ENCODE measurements at places on chromosomes 4 and X.

DNA sequence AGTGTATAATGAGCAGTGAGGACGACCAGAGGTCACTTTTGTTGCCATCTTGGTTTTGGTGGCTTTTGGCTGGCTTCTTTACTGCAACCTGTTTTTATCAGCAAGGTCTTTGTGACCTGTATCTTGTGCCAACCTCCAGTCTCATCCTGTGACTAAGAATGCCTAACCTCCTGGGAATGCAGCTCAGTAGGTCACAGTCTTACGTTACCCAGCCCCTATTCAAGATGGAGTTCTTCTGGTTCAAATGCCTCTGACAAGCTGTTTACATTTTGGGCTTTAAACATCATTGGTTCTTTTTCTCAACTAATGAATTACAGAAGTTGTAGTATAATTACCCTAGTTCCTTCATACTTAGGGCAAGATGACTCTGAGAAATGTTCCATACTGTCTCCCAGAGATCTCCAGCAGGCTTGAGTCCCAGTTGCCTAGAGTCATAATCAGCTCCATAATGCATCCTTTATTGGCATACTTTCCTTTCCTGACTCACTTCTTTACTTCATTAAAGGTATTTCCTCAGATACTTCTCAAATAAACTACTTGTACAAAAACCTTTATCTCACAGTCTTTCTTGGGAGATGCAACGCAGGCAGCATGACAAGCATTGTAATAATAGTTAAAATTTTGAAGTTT lies 136.5 kb downstream of the KDM6A start:
- DNase-seq, result no peak

GRCh38 chr4:55409468-55410171 lies 13.9 kb downstream of the TMEM165 start:
- DNase-seq, result peak; percentile 36

- no peak for DNase-seq
Measured at GRCh38 chr4:2424581-2424980, 5.8 kb downstream of the CFAP99 start.

DNA sequence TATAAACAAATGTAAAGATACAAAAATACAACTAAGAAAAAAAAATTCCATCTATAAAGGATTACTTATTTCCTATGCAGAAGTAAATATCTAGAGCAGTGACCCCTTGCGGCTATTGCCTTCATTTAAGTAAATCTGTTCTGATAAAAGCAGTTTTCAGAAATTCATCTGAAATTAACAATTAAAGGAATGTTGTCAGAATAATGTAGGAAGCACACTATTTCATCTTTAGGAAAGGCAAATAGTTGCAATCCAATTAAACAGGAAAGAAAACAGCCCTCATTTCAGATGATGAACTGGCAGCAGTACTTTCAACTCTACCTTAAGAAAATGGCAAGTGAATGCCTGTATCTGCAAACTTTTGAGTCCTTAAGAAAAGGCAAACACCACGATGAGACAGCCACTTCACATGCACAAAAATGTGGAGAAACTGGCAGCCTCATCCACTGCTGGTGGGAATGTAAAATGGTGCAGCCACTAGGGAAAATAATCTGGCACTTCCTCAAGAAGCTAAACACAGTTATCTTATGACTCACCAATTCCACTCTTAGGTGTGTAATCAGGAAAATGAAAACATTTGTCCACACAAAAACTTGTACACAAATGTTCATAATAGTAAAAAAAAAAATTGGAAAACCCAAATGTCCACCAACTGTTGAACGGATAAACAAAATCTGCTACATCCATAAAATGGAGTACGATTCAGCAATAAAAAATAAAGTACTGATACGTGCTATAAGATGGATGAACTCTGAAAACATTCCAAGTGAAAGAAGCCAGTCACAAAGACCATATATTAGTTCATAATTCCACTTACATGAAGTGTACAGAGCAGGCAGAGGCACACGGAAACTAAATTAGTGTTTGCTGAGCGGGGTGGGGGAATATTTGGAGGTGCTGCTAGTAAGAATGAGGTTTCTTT lies 2.0 kb upstream of the THAP9 start:
- peak; percentile 34 for DNase-seq

GRCh38 chr4:68494688-68495087 lies 47.4 kb downstream of the TMPRSS11E start:
- DNase-seq, result no peak

DNA sequence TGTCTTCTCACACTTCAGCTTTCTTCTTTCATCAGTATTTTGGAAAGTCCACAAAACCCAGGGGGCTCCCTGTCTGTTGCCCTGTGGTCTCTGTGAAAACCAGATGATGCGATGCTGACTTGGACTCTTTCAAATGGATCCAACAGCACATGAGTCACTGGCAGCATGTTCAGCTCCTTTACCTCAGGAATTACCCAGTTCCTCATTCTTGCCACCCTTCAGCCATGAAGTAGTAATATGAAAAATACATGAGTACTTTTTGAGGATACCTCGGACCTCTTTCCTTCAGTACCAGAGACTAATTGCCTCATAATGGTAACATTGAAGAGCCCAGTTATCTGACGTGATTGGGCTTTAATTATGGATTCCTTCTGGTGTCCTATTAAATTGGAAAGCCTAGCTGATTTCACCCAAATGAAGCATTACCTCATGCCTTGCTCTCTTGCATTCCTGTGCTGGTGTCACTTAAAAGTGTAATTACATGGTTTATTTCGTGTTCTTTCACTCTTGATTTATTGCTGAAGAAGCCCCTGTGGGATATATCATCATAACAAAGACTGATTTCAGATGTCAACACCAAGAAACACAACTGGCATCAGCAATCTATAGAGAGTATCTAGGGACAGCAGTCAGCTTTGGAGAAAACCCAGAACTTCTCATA lies 63.4 kb downstream of the NFKB1 start:
- no peak for DNase-seq

- DNase-seq, result no peak
Measured at GRCh38 chrX:9231491-9231890, 197.6 kb upstream of the FAM9B start.

DNA sequence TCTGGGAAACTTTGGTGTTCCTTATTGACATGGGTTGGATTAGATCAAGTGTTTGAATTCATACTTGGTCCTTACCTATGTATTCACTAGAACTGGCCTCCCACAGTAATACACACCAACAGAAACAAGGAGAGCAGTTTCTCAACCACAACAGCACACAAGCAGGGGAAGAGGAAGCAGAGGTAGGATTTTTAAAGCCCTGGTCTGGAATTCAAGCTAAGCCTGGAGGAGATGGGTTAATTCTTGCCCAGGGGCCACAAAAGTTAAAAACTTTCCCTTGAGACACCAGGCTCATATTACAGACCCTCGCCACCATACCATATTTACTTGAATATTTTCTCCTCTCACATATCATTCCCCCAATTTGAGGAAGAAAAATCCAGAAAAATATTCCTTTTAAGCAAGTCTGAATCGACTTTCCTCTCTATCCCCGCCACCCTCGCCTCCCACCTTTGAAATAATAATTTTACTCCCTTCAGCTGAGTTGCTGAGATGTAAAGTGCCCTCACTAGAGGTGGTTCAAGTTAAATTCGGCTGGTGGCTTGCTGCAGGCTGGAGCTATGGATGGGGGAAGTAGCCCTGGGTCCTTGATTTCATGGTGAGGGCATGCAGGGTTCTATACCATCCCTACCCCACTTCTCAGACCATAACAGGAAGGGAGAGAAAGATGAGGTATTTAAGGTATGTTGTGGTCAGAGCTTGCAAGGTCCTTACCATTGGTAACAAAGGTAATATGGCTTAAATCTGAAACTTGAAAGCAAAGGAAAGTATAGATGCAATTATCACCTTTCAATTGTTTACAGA lies 440.2 kb downstream of the INPP4B start:
- DNase-seq, result peak; percentile 2

GRCh38 chrX:112536544-112536943 lies 143.2 kb downstream of the LHFPL1 start:
- no peak for DNase-seq

- no peak for DNase-seq
Measured at GRCh38 chr4:173909294-173909693, 374.2 kb downstream of the FBXO8 start.

DNA sequence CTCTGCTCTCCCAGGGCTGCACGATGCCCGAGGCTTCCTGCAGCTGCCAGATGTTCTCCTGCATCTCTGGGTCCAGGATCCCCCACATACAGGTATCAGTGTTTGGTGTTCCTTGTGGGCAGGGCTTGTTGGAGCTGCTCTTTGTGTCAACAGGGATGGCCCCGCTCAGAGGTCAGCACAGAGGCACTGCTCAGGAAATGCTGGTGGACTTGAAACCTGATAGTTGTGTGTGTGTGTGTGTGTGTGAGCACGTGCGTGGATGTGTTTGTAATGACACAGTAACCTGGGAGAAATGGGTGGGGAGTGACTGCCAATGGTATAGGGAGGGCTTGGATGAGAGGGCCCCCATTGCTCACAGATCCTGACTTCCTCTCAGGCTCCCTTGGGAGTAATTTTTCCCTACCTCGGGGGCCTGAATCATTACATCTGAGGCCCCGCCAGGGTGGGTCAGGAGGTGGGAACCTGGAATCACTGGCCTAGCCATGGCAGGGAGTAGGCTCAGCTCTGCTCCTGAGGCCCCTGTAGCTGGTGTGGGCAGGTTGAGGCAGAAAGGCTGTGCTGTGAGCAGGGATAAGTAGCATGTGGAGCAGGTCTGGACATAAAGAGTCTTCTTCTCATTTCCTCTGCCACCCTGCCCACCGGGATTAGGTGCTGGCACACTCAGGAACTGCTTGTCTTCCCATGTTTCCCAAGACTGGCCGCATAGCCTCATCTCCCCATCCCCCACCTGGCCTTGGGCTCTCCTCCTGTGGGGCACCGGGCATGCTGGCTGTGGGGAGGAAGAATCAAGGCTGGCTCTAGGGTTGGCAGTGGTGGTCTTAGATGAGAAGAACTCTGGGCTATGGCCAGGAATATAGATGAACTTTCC lies 2.5 kb upstream of the EFNB1 start:
- no peak for DNase-seq

DNA sequence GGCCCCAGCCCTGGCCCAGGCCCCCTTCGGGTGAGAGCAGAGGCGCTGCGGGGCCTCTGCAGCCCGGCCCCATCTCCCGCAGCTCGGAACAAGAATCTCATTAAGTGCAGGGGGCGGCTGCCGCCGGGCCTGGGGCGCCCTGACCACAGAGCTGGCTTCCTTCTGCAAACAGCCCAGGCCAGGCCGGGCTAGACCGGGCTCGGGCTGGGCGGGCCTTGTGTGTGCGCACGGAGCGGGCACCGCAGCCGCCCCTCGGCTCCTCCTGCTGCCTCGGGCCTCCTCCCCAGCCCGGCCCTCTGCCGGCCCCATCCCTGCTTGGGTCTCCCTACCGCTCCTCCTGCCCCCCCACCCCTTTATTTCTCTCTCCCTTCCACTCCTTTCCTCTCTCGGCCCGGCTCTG lies 83.3 kb downstream of the EFNB1 start:
- no peak for DNase-seq

DNA sequence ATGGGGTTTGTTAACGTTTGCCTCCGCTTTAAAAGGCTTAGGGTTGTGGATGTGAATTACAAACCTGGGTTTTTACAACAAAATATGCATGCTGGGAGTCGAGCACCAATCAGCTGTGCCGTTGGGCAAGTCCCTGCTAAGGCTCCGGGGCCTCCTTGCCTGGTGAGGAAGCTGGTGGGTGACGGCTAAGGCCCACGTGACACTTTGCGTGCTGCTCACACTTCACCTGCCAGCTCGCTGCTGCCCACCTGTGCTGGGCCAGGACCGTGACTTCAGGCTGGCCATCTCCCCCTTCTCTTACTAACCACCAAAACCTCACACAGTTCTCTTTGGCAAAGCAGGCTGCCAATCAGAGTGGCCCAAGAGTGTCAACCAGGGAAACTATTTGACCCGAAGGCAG lies 178.3 kb downstream of the AFAP1 start:
- no peak for DNase-seq
